ENCODE measurements at places on chromosomes 16 and 17.

GRCh38 chr17:1590029-1590746 lies 27.6 kb upstream of the PITPNA start:
- DNase-seq: no peak
- H3K36me3 ChIP-seq: no peaks in the 10 kb centered on the region
- no peak overlapping the region for H3K4me3 ChIP-seq
- no peaks in the 10 kb centered on the region for H3K4me1 ChIP-seq
- H3K27me3 ChIP-seq: no peaks in the 10 kb centered on the region

DNA sequence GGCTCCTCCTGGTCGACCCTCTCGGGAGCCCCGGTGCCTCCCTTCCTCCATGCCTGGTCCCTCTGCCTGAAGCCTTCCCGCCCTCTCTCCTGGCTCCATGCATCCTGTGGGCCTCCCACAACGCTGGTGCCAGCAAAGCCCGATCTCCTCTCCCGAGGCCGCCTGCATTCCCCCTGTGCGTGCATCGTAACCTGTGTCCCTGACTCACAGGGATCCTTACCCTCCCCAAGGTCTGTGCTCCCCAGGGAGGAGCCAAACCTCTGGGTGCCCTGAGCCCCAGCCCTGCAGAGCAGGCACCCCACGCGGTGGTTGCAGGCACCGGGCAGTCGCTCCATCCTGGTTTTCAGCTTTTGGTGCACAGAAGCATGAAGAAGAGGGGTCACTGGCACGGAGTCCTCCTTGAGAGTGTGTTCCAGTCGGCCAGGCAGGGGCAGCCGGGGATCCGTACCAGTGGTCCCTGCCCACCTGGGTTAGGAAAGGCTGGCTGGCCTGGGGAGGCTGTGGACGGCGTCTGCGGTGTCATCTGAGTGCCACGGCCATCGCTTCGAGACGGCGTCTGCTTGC lies 1.8 kb upstream of the ENPP7 start:
- no peaks in the 10 kb centered on the region for H3K27me3 ChIP-seq
- H3K4me3 ChIP-seq: no peak overlapping the region
- no peak overlapping the region for H3K27ac ChIP-seq
- H3K4me1 ChIP-seq: no peaks in the 10 kb centered on the region
- DNase-seq: no peak
- no peaks in the 10 kb centered on the region for H3K36me3 ChIP-seq

DNA sequence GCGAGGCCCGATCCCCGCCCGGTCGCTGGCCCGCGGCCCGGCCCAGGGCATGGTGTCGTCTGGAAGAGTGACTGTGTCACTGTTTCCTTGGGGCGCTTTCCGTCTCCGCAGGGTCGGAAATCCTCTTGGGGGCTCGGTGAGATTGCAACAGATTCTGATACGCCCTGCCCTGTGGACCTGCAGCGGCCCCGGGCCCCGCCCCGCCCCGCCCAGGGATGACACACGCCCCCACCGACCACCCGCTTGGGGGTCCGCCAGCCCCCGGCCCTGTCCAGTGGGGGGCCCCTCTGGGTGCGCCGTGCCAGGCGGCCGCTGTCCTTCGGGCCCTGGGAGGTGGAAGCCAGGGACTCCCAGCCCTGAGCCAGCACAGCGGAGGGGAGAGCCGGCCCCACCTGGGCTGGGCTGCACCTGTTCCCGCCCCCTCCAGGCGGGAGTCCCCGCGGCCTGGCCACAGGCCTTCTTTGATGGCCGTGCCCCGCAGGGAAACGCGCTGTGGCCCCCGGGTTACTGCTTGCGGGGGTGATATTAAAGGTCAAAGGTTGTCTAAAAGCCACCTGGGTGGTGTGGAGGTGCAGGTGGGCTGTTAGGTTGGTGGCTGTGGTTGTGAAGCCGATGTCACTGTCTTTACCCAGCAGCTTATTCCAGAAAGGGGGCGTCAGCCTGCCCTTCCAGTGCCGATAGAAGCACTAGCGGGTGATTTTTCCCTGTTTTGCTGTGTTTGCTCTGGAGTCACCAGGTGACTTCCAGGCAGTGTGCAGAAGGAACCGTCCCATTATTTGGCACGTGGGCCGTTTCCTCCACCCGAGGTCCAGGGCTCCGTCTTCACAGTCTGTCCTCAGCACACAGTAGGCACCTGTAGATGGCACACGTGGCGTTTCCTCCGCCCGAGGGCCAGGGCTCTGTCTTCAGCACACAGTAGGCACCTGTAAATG lies 752 bp downstream of the TBC1D24 start:
- H3K4me1 ChIP-seq: peaks cover 7% of the 10 kb centered on the region
- no peak for DNase-seq
- peak overlapping the region; percentile 82 for H3K4me3 ChIP-seq
- H3K36me3 ChIP-seq: no peaks in the 10 kb centered on the region

- H3K27ac ChIP-seq: no peak overlapping the region
- DNase-seq: no peak
- H3K27me3 ChIP-seq: no peaks in the 10 kb centered on the region
Observed at GRCh38 chr17:8726941-8727555, 17.6 kb downstream of the CCDC42 start.

GRCh38 chr16:5077304-5077703 lies 5.7 kb downstream of the ALG1 start:
- no peaks in the 10 kb centered on the region for H3K36me3 ChIP-seq
- H3K27ac ChIP-seq: no peak overlapping the region
- H3K4me3 ChIP-seq: no peak overlapping the region
- DNase-seq: no peak
- no peaks in the 10 kb centered on the region for H3K4me1 ChIP-seq
- H3K27me3 ChIP-seq: no peaks in the 10 kb centered on the region

- H3K4me3 ChIP-seq: no peak overlapping the region
- H3K4me1 ChIP-seq: no peaks in the 10 kb centered on the region
- H3K27me3 ChIP-seq: no peaks in the 10 kb centered on the region
- H3K27ac ChIP-seq: no peak overlapping the region
- no peak for DNase-seq
- no peaks in the 10 kb centered on the region for H3K36me3 ChIP-seq
Observed at GRCh38 chr16:61681673-61682072, 354.6 kb downstream of the CDH8 start.

GRCh38 chr17:51335006-51335590 lies 74.8 kb downstream of the UTP18 start:
- DNase-seq: no peak
- H3K4me3 ChIP-seq: no peak overlapping the region
- H3K27me3 ChIP-seq: no peaks in the 10 kb centered on the region
- H3K4me1 ChIP-seq: no peaks in the 10 kb centered on the region

- no peak overlapping the region for H3K27ac ChIP-seq
- no peaks in the 10 kb centered on the region for H3K4me1 ChIP-seq
- H3K4me3 ChIP-seq: no peak overlapping the region
Observed at GRCh38 chr17:65029605-65030336, 26.8 kb downstream of the GNA13 start.

GRCh38 chr16:49441366-49441780 lies 67.8 kb downstream of the C16orf78 start:
- no peak for DNase-seq
- H3K4me1 ChIP-seq: no peaks in the 10 kb centered on the region

DNA sequence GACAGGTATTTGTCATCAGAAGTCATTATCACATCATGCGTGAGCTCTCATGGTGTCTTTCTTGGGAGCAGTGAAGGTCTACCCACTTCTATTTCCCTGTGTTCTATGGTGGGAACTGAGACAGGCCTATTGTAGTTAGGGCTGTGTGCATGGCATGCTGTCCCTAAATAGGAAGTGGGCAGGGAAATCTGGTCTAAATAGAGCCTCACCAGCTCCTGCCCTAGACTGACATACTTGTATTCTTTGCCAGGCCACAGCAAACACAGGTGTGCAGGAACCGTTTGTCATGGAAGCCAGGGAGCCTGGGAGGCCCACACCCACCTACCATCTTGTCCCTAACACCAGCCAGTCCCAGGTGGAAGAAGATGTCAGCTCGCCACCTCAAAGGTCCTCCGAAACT lies 10.1 kb downstream of the SLC7A6 start:
- H3K4me1 ChIP-seq: peaks cover 2% of the 10 kb centered on the region
- H3K27me3 ChIP-seq: no peaks in the 10 kb centered on the region
- H3K27ac ChIP-seq: no peak overlapping the region
- H3K4me3 ChIP-seq: no peak overlapping the region
- H3K36me3 ChIP-seq: no peaks in the 10 kb centered on the region
- DNase-seq: no peak

DNA sequence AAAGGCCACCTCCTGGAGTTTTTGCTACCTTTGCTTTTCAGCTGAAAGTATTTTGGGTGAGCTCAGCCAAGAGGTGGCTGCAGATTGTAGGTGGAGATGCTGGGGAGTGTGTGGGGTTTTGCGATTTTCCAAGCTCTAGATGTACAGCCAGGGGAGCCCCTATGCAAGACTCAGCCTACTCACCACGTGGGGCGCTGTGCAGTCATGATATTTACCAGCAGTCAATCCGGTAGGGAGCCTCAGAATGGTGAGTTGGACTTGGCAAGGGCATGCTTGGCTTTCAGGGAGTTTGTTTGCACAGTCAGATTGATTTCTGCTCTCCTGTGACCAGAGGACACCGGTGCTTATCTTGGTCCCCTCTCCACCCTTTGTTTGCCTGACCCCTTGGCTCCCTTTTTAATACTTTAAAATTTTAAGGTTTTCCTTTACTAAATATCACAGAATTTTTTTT lies 175.3 kb downstream of the UTP18 start:
- H3K4me3 ChIP-seq: no peak overlapping the region
- DNase-seq: peak; percentile 42
- no peaks in the 10 kb centered on the region for H3K36me3 ChIP-seq
- no peaks in the 10 kb centered on the region for H3K27me3 ChIP-seq
- H3K4me1 ChIP-seq: no peaks in the 10 kb centered on the region

DNA sequence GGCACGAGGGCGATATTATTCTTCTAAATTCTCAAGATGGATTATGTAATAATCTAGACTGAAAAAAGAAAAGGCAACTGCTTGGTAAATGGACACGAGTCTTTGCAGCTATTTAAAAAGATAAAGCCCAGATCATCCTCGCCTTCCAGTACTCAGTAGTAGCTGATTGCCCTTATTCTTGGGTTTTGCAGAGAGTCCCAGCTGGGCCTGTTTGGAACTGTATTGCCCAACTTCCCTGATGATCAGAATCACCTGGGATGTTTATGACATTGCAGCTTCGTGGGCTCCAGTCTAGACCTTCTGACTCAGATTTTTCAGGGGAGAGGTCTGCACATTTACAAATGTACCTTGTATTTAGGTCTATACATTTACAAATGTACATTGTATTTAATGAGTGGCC lies 213.5 kb downstream of the RAB11FIP4 start:
- no peak for DNase-seq
- no peaks in the 10 kb centered on the region for H3K27me3 ChIP-seq
- H3K4me3 ChIP-seq: no peak overlapping the region
- no peaks in the 10 kb centered on the region for H3K36me3 ChIP-seq
- H3K27ac ChIP-seq: no peak overlapping the region

GRCh38 chr17:42252597-42253550 lies 23.3 kb downstream of the STAT5B start:
- H3K27ac ChIP-seq: no peak overlapping the region
- no peaks in the 10 kb centered on the region for H3K27me3 ChIP-seq
- DNase-seq: no peak
- H3K36me3 ChIP-seq: no peaks in the 10 kb centered on the region
- H3K4me3 ChIP-seq: no peak overlapping the region
- no peaks in the 10 kb centered on the region for H3K4me1 ChIP-seq

GRCh38 chr16:77531752-77532151 lies 96.9 kb upstream of the ADAMTS18 start:
- H3K27ac ChIP-seq: no peak overlapping the region
- H3K36me3 ChIP-seq: no peaks in the 10 kb centered on the region
- H3K4me1 ChIP-seq: no peaks in the 10 kb centered on the region
- no peak for DNase-seq
- H3K4me3 ChIP-seq: no peak overlapping the region

Measured in prostate gland (tissue), 2 donors.